IPS DF 19.7 (cell line): ENCODE measurements at places on chromosomes 7 and 10.

GRCh38 chr7:85341121-85341520 is 154.3 kb upstream of the SEMA3D start:
- DNase-seq: no peak

- no peak for DNase-seq
Measured at GRCh38 chr10:101230183-101230917, 1.1 kb upstream of the LBX1 start.

- no peak for DNase-seq
Measured at GRCh38 chr7:135827391-135827790, 78.8 kb upstream of the FAM180A start.

DNA sequence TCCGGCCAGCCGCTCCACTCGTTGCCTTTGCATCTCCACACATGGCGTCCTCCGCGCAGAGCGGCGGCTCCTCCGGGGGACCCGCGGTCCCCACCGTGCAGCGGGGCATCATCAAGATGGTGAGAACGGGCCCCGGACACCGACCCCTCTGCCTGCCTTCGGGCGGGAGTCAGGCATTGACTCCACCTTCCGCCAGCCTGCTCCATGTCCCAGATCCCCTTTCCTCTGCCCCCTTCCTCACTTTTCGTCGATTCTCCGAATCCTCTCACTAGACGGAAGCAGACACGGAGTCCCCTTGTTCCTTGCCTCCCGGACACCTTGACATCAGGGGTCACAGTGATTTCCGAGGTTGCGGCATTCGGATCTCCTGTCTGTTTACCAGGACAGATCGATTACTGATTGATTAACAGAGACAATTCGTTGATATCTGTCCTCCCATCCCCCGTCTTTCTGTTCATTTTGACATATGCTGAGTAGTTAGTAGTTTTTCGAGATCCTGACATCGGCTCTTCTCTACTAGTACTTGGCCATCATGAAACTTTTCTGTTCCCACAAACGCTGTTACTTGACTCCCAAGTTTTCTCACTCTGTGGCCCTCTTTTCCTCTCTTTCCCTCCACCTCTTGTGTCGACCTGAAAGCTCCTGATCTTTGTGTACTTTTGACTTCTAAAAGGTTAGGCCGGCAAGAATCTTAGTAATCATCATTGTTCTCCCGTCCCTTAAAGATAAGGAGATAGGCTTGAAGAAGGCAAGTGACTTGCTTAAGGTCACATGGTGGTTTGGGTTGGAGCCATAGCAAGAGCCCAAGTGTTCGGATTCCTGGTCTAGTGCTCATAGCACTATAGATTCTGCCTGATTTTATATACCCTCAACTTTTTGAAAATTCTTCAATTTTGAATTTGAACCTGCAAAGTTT is 597 bp downstream of the SND1 start:
- no peak for DNase-seq

DNA sequence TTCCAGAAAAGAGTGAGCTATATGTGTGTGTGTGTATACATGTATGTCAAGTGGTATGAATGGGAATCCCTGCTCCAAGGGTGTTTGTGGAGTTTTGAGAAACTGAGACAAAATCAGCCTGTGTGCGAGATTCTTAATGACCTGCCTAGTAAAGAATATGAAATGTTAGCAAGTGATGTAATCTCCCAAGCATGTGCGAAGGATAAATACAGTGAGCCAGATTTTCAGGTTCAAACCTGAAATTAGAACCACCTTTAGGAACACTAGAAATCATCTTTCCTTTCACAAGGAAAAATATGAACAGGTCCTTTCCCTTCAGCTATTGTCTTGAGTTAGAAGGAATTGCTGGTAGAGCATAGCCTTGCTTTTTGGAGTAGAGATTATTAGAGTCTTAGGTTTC is 457.6 kb downstream of the LRMDA start:
- DNase-seq: no peak

- DNase-seq: no peak
Measured at GRCh38 chr7:51591223-51591622, 274.6 kb upstream of the COBL start.
